ENCODE measurements at places on chromosomes 13 and 19. TPM values are rescaled to one million over a fixed set of nuclear protein-coding genes. Genes with fewer than 3 reads are reported as not detected.
A peak's percentile ranks its signal among the peaks of the same experiment; 100 is the strongest.

DNA sequence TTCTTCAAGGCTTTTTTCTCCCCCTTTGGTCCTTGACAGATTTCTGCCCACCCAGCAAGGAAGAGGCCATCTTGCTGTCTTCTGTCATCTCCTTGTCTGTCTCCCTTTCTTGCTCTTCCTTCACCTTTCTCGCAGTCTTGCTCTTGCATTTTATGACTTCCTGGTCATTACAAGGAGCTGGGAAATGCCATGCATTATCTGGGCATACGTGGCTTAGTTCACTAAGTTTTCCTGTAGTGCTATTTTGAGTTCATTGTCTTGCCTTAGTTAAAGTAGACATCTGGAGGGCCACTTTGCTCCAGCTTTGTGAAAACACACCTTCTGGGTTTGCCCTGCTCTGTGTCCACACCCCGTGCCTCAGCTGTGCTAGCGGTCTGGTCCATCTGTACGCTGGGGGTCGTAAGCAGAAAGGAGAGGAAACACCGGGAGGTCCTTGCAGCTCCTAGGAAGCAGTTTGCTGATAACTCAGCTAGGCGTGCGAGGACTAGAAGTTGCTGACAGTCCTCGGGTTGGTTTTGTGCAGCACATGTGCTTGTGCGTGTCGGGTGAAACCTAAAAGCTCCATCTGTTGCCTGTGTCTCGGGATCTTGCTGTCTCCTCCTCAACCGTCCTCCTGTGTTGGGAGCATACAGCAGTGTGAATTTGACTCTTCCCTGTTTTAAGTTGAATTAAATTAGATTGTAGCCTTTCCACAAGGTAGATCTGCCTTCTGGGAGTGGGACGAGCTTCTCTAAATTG is 59.4 kb downstream of the ARHGEF7 start:
- no peak for DNase-seq

DNA sequence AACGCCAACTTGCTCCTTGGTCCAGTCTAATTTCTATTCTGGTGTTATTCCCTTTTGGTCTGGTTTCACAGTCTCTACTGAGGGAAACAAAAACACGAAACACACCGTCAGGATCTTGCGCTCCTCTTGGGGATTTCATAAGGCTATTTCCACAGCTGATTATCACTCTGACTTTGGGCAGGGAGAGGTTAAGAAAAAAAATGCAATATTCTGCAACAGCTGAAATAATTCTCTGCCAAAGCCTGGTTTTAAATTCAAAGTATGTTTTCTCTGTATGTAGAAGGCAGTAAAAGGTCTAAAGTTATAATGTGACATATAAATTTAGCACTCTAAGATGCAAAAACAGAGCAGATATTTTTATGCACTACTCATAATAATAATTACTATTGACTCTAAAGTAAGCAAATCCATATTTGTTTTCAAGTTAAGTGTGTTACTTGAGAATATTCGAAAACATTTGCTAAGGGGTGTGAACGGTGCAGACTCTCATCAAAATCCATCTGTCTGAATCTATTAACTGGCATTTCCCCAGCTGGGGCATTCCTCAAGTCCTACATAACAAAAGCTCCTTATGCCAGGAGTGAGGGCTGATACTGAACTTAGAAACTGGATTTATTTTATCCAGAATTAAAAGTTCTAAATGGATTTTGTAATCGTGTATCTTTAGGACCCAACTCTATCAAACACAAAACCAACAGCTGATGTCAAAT is 38.4 kb upstream of the STARD13 start:
- no peak for DNase-seq

Gene FBXW9
- 15.1 TPM for total RNA-seq

Gene S1PR2
- 19.2 TPM for total RNA-seq

DNA sequence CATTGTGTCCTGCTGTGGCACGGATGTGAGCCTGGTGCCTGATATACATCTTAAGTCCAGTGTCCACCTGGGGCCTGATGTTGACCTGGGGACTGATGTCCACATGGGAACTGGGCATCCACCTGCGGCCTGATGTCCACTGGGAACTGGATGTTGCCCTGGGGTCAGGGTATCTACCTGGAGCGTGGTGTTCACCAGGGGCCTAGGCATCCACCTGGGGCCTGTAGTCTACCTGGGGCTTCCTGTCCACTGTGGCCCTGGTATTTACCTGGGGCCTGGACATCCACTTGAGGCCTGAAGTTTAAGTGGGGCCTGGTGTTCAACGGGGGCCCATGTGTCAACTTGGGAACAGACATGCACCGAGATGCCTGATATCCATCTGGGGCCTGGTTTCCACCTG is 11.9 kb downstream of the SACS start:
- DNase-seq = no peak

- DNase-seq = no peak
These were observed 22.6 kb downstream of the MED4 start for GRCh38 chr13:48072304-48072703.

Gene CRX
- total RNA-seq = not detected

DNA sequence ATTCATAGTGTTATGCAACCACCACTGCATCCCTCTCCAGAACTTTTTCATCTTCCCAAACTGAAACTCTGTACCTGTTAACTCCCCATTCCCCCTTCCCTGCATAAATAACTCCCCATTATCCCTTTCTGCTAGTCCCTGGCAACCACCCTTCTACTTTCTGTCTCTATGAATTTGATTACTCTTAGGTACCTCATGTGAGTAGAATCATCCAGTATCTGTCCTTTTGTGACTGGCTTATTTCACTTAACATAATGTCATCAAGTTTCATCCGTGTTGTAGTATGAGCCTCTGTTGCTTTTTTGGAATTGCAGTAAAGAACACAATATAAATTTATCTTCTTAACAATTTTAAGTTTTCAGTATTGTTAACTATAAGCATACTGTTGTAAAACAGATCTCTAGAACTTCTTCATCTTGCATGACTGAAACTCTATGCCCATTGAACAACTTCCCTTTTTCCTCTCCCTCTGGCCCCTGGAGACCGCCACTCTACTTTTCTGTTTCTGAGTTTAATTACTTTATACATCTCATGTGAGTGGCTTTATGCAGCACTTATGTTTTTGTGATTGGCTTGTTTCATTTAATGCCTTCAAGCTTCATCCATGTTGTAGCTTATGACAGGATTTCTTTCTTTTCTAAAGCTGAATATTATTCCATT is 87.3 kb upstream of the ABCC4 start:
- DNase-seq = no peak

GRCh38 chr19:33705860-33706259 is 84.1 kb downstream of the CHST8 start:
- DNase-seq = no peak

DNA sequence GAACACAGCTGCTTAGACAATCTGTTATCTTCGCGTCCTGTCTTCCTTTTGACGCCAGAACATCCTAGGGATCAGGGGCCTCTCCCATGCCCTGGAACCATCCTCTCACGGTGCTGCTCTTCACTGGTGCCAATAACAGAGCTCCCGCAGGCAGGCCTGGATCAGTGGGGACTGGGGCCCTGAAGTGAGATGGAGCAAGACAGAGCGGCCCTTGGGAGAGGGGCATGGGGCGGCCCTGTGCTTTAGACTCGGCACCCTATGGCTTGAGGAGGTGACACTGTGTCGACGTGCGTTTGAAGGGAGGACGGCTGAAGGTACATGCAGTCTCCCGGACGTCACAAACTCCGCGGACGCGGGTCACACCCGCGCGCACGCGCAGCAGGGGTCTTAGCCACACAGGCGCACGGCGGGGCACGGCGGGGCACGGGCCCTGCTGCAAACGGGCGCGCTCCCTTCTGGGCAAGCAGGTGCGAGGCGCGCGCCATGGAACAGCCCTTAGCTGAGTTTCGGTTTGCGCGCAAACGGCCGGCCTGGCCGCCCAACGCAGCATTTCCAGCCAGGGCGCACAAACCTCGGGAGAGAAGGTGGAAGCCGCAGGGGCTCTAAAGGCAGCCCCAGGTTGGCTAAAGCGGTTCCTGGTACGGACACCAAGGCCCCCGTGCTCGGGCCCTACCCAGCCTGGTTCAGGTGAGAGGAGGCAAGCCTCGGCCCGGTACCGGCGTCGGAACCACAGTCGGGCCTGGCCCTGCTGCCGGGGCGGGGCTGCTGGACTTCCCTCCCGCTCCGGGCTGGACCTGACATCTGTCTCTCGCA is 16.5 kb upstream of the RNF17 start:
- peak; percentile 27 for DNase-seq

DNA sequence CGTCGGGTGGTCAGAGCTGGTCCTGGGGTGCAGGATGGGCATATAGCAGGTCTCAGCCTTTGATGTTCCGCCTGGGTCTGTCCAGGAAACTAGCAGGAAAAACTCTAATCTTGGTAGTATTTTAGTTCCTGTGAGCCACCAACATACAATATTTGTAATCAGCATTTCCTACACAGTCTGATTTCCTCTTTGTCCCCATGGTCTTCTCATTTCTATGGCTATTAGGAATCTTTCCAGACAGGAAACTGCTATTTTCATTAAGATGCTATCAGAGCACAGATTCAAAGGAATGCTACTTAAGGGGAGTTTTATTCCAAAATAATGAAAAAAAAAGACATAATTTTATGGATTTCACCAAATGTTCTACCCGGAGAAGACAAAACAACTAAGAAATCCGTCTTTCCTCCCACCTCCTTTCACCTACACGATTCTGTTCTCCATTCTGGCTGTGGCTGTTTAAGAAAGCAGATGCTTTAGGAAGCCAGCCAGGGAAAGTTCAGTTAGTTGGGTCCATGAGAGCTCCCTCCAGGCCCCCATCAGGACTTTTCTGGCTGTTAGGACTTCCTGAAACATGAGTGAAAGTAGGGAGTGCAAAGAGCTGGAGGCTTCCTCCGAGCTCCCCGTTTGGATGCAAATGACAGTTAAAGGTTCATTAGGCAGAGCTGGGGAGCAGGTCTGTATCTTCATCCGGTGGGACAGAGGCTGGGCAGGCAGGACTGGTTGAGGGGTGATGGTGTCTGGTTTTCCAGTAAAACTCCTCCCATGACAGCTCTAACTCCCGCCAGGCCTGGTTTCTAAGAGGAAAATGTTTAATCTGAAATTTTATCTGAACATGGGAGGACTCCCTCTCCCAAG is 36.3 kb downstream of the SHISA2 start:
- no peak for DNase-seq

GRCh38 chr13:114027046-114027715 is 53.3 kb upstream of the C13orf46 start:
- DNase-seq = no peak

DNA sequence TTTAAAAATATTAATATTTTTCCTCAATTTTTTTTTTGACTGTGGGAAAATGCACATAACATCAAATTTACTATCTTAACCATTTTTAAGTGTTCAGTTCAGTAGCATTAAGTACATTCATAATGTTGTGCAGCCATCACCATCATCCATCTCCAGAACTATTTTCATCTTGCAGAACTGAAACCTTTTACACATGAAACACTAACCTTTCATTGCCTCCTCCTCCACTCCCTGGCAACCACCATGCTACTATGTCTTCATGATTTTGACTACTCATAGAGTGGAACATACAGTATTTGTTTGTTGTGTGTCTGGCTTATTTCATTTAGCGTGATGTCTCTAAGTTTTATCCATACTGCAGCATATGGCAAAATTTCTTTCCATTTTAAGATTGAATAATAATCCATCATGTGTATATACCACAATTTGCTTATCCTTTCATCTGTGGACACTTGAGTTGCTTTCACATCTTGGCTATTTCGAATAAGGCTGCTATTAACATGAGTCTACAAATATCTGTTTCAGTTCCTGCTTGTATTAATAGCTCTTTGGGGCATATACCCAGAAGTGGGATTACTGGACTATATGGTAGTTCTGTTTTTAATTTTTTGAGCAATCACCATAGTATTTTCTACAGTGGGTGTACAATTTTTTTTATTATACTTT is 376.4 kb downstream of the MTUS2 start:
- DNase-seq = no peak

DNA sequence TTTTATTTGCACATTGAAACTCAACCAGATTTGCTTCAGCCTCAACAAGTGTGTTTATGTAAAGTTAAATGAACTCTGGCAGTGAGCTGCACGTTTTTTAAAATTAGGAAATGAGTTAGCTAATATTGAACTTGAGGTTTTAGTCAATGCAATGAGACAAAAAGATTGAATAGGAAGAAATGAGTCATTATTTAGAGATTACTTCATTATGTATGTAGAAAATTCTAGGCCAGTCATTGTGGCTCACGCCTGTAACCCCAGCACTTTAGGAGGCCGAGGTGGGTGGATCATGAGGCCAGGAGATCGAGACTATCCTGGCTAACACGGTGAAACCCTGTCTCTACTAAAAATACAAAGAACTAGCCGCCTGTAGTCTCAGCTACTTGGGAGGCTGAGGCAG is 22.8 kb upstream of the CD70 start:
- no peak for DNase-seq

GRCh38 chr19:44968118-44968517 is 12.9 kb downstream of the CLPTM1 start:
- DNase-seq = no peak

- no peak for DNase-seq
These were observed 7.7 kb downstream of the SCGB2B2 start for GRCh38 chr19:34669305-34669704.

Gene ATP11A
- 109 TPM for total RNA-seq

DNA sequence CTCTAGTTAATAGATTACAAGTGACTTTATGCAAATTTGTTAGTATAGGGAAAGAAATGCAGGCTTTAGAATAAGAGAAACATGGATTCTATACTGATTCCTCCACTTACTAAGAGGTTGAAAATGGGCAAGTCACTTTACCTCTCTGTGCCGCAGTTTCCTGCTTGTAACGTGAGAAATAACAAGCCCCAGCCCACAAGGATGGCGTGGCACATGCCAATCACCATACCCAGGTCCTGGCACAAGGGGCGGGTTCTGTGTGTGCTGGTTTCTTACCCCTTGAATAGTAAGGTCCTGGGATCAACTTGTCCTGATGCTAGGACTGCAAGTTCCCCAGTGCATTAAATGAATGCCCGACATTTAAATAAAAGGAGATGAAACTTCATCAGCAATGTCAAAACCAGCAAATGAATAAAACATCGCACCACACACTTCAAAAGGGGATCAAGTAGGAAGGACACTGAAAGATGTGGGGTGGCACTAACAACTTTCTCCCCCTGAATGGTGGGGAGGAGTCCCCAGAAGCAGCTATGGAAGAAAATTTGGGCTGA is 7.9 kb upstream of the SIGLEC9 start:
- no peak for DNase-seq

- DNase-seq = no peak
These were observed 790.5 kb upstream of the PCDH20 start for GRCh38 chr13:62206165-62206564.

DNA sequence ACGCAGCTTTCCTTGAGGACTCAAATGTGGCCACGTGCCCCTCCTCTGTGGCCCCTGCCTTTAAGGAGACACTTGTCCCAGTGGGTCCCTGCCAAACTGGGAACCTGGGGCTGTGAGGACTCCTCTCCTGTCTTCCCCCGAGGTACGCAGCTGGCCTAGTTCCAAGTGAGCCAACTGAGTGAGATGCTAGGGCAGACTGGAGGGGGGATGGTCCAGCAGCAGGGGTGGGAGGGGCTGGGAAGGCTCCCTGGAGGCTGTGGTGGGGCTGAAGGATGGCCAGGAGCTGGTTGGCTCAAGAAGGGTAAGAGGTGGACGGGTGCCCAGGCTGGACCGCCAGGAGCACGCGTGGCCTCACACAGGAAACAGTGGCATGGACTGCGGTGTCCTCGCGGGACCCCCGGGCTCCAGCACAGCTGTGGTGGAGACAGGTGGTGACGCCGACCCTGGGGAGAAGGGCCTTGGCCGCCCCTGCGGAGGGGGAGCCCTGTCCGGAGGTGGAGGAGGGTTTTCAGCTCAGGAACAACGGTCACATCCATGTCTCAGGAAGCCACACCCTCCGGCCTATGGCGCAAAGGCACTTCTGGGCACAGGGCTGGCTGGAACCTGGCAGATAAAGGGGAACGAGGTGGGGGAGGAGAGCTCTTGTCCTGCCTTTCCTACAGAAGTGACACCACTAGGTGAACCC is 45.8 kb downstream of the MLLT1 start:
- DNase-seq = no peak

- no peak for DNase-seq
These were observed 5.0 kb downstream of the ZNF808 start for GRCh38 chr19:52532480-52532879.
